ENCODE measurements at places on chromosomes 4 and X. TPM values are rescaled to one million over a fixed set of nuclear protein-coding genes. Genes with fewer than 3 reads are reported as not detected.

Gene HSFX4
- total RNA-seq: not detected

Gene AMOT
- total RNA-seq: 7.4 TPM

Gene NAA11
- total RNA-seq: not detected

Gene ATP8A1
- 1.0 TPM for total RNA-seq

Gene LUZP4
- not detected for total RNA-seq

Gene SLC49A3
- total RNA-seq: 7.6 TPM

Gene GC
- 3,366 TPM for total RNA-seq

Measured in left lobe of liver (tissue), 2 donors.